ENCODE measurements at places on chromosomes 5 and 9.

DNA sequence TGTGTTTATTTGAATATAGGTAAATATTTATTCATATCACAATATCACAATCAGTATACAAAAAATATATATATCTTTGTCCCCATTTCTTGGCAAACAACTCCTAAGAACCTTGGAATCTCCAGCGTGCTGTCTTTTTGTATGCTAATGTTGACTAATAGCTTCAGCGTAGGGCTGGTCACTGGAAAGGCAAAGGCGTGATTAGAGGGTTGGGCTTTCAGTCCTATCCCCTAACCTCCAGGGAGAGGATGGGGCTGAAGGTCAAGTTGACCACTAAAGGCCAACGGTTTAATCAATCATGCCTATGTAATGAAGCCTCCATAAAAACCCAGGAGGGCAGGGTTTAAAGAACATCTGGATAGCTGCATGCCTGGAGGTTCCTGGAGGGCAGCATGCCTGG, 79.6 kb upstream of the BNC2 start:
- no peak for DNase-seq

DNA sequence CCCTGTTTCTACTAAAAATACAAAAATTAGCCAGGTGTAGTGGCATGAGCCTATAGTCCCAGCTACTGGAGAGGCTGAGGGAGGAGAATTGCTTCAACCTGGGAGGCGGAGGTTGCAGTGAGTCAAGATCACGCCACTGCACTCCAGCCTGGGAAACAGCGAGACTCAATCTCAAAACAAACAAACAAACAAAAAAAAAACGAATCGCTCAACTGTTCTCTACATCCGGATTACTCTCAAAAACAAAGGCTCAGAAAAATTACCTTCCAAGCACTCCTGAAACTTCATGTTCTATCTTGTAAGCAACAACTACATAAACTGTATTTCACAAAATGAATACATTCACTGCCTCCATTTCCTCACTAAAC, 14.0 kb downstream of the UBAP2 start:
- DNase-seq = no peak

GRCh38 chr5:163089230-163089629, 348.2 kb upstream of the CCNG1 start:
- no peak for DNase-seq

- peak; percentile 6 for DNase-seq
Observed at GRCh38 chr9:32069169-32069813, 315.2 kb upstream of the ACO1 start.

- DNase-seq = no peak
Observed at GRCh38 chr5:132753135-132753987, 6.1 kb downstream of the CCNI2 start.

DNA sequence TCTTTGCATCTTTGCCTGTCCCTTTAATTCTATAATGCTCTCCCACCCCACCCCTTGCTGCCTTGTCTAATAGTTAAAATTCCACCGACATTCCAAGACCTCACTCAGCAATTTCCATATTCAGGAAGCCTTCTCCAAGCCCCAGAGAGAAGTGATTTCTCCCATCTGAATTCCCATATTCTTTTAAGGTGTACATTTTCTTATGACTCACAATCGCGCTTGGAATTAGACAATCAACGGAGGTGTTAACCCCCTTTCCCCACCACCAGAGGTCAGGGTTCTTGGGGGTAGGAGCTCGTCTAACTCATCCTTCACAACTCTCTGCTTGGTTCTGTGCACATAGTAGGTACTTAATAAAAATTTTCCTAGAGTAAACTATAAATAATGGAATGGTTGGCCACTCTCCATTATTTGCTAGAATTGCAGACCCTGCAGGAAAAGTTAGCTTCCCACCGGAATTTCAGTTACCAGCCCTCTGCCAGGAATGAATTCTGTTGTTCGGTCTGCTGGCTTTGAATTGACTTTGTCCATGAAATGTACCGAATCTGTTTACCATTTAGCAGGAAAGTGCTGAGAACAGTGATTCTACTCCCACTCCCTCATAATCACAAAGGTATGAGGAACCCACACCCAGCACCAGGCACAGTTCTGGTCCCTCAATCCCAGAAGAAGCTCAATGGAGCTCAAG, 5.0 kb downstream of the KCNIP1 start:
- no peak for DNase-seq

- DNase-seq = no peak
Observed at GRCh38 chr9:97293207-97293721, 14.2 kb upstream of the CCDC180 start.

- no peak for DNase-seq
Observed at GRCh38 chr9:105932276-105932675, 237.9 kb downstream of the TMEM38B start.

DNA sequence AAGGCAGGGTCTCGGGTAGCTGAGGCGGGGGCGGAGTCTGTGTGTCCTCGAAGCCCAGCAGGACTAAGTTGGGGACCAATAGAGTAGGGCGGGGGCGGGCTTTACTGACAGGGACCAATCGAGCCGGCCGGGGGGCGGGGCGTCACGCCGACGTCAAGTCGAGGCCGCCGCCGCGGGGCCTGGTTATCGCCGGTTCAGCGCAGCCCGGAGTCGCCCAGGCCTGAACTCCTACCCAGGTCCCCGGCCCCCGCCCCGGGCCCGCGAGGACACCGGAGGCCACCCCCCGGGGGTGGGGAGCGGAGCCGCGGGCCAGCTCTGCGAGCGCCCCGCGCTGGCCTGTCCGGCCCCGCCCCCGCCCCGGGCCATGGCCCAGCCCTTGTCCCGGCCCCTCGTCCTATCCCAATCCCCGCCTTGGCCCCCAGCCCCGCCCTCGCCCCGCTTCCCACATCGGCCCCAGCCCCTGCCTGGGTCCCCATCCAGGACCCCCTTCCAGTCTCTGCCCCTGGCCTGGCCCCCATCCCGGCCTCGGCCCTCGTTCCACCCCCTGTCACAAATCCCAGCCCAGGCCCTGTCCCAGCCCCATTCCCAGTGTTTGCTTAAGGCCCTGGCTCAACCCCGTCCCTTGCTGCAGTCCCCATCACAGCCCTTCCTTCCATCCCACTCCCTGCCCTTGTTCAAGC, at the start of gene TMEM8B:
Gene TMEM8B (plus strand): TSS at position 145 of the 680 bp plus-strand sequence. CDS start 220 bp downstream, at position 365.
- DNase-seq = peak; percentile 98

- DNase-seq = no peak
Observed at GRCh38 chr5:96432216-96433065, 607 bp downstream of the PCSK1 start.

DNA sequence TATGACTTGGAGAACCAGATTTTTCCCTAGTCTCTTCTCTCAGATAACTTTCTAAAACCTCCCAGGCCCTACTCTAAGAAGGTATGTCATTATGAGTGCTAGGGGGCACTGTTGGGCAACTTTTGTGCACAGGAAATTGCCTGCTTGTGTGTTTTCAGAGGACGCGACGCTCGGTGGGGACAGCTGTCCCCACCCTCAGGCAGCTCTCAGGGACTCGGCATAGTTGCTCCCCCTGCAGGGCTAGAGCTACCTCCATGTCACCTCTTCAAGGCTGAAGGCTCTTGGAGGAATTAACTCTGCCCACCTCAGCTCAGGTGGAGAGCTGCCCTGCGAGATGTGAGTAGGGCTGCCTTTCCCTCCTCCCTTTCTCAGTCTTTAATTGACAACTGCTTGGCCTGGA, 10.2 kb upstream of the TIFAB start:
- peak; percentile 85 for DNase-seq

DNA sequence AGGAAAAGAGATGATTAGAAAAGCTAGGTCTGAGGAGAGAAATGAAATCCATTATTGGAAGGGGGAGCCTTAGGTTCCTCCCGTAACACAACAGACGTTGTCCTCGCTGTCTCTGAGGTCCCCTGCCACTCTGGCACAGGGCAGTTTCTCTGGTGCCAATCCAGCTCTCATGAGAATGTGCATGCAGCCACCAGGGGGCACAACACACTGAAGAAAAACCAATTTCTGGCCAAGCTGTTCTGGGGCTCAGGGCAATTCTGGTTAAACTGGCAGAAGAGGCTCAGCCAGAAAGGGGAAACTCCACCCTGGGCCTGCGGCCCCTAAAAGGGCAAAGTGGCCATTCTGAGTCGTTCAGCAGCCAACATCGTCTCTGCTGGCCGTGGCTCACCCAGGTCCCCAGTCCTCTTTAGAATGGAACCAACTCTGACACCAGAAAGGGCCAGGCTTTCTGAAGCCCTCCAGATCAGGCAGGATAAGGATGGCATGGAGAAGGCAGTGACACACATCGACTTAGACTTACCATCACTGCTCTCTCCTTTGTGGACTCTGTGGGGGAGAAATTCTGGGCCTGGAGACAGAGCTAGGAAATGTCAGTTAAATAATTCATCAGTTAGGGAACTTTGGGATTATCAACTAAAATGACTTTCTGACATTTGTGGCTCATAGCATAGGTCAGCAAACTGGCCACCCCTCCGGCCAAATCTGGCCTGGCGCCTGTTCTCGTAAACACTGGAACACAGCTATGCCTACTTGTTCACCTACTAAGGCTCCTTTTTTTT, 58.5 kb upstream of the GOLPH3 start:
- DNase-seq = peak; percentile 86

DNA sequence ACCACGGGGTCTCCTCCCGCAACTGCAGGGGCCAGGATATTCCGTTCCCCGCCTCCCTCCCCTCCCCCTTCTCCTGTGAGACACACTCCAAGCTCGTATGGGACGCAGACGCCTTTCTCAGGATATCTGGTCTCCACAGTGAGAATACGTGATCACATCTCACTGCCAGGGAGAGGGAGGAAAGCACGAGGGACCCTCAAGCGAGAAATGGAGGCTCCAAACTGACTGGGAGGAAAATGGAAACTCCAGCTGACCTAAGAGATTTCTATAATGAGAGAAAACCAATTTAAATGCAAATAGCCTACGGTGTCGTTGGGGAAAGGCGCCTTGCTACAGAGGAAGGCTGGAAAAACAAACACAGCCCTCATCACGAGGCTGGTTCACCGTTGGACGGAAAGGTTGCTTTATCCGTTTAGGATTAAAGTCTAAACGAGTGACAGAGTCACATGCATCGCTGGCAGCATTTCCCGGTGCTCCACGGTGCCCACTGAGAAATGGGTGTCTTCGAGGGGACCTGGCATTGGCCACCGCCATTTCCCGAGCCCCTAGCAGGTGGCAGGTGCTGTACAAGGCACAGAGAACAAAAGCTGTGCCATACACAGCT, 116.9 kb upstream of the CPEB4 start:
- DNase-seq = no peak

GRCh38 chr9:90774682-90775081, 26.9 kb upstream of the SYK start:
- DNase-seq = peak; percentile 57

- DNase-seq = no peak
Observed at GRCh38 chr5:162187371-162187770, 119.8 kb downstream of the GABRG2 start.

DNA sequence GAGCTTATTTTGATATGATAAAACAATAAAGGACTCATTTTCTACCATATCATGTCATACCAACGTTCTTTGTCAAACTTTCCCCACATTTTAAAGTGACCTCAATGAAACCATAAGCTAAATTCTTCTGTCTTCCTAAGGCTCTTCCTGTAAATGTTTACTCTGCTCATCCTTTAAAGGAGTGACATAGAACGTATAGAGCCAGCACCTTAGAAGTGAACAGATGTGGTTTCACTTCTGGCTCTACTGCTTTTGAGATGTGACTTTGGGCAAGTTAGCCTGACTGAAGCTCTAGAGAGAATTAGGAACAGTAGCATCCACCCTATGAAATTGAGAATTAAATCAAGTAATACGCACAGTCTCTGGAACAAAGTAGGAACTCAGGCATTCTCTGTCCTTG, 24.1 kb downstream of the SAR1B start:
- DNase-seq = no peak

GRCh38 chr9:72995131-72996024, 42.5 kb upstream of the ALDH1A1 start:
- no peak for DNase-seq

GRCh38 chr5:143923634-143924266, 111.8 kb downstream of the HMHB1 start:
- DNase-seq = no peak

- no peak for DNase-seq
Observed at GRCh38 chr5:107373549-107374263, 297.0 kb downstream of the EFNA5 start.

- DNase-seq = no peak
Observed at GRCh38 chr9:101738566-101739183, at the start of gene GRIN3A. Gene GRIN3A (minus strand): TSS chr9:101738647. CDS start chr9:101737979, 668 bp downstream.

GRCh38 chr5:149956685-149957084, 3.9 kb upstream of the SLC26A2 start:
- no peak for DNase-seq

- no peak for DNase-seq
Observed at GRCh38 chr5:39093352-39093751, 19.2 kb upstream of the RICTOR start.

DNA sequence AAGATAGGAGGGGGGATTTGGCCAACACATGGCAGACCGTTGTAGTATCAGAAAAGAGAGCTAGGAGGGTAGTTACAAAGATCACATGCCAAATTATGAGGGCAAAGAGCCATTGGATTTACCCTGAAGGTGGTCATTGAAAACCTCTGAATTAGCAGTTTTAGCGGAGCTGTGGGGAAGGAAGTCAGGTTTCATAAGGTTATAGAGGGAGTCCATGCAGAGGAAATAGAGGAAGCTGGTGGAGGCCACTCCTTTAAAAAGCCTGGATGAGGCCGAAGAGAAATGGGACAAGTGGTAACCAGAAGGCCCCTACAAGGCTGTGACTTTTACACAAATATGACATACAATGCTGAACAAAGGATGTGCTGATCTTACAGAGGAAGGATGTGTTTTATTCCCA, 13.2 kb downstream of the DOCK8 start:
- peak; percentile 61 for DNase-seq

DNA sequence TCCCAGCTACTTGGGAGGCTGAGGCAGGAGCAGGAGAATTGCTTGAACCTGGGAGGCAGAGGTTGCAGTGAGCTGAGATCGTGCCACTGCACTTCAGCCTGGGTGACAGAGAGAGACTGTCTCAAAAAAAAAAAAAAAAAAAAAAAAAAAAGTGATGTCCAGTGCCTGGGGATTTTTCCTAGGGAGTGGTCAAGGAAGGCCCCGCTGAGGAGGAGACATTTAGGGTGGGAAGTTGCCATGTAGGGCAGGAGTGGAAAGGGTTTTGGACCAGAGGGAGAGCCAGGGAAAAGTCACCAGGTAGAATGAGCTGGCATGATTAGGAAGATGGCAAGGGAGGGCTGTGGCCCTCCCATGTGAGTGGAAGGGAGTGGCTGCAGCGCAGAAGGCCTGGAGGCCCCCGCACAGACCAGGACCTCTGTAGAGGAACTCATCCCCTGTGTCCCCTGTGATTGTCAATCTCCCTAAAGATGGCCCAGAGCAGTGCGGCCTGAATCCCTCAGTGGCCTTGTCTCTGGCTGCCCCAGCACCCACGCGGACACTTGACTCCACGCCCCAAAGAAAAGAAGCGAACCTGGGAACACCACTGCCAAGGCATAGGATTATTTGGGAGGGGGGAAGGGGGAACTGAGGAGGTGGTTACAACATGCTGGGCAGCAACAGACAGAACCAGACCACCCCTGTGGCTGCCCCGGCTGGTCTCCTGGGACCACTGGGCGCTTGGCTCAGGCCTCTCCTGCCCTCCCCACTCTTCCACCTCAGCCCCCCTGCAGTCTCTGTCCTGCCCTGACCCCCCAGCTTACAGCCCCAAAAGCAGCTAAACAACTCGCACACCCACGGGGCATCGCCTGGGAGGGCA, 2.6 kb upstream of the SQSTM1 start:
- peak; percentile 63 for DNase-seq

All from suppressor macrophage treated with lipopolysaccharide for 1 hour (primary cell).